Activated CD8-positive, alpha-beta memory T cell treated with anti-CD3 and anti-CD28 coated beads for 4 hours (primary cell): ENCODE measurements at places on chromosomes 6 and 20.

GRCh38 chr20:48638546-48638945, 189.3 kb downstream of the PREX1 start:
- DNase-seq, result no peak

DNA sequence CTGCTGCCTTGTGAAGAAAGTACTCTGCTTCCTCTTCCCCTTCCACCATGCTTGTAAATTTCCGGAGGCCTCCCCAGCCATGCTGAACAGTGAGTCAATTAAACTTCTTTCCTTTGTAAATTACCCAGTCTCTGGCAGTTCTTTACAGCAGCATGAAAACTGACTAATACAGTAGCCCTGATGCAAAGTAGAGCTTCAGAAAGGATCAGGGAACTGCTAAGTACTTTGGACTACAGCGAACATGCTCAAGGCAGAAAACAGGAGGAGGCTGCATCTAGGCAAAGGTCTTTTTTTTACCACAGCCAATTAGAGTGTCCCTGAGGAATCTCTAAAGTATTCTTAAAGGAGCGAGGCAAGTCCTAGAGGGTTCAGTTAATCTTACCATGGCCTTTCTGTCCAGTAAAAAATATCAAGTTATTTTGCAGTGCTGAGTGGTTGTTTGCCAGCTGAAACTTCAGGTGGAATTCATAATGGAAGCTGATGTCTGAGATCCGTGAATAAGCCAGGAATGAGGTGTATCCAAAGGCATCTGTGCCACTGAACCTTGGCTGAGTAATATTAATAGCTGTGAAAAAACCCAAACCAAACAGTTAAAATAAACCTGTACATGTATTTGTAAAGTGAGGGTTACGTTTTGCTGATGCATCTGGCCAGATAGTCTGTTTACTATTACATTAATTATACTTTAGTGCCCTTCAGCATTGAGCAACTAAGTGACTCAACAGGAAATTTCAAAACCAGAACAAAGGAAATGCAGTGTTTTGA, 170.4 kb downstream of the PHF3 start:
- no peak for DNase-seq

- no peak for DNase-seq
These were observed 74.5 kb upstream of the FRMD1 start for GRCh38 chr6:168153553-168153952.

GRCh38 chr20:57133926-57134650, 132.4 kb downstream of the BMP7 start:
- no peak for DNase-seq

- DNase-seq, result no peak
These were observed 26.7 kb downstream of the PKIG start for GRCh38 chr20:44609006-44609515.

DNA sequence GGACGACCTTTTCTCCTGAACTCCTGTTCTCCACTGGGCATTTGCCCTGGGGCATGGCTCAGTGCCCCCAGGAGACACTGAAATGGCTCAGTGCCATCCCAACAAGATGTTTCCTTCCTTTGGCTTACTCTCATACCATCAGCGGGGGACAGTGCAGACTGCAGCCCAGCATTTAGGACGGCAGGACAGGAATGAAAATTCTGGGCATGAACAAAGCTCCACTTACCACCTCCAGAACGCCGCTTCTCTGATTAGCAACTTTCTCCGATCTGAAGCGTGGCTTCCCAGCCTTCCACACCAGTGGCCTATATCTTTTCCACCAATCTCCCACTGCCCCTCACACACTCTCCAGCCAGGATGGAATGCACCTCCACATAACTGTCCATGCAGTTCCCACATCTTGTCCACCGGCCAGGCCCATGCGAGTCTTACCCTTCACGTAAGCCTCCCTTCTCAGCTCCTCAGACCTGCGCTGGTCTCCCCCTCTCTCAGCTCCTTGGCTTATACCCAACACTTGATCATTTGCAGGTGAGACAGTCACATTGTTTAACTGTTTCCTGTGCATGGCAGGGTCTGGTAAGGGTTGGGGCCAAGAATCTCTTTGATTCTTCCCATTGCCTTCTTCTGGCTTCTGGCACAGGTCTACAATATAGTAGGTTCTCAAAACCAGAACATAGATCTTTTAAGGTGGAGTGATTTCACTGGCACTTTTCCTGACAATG, 114.5 kb downstream of the FYN start:
- no peak for DNase-seq

- DNase-seq, result no peak
These were observed 57.2 kb downstream of the KLHL31 start for GRCh38 chr6:53608396-53608795.

- no peak for DNase-seq
These were observed 111.7 kb downstream of the TNFRSF21 start for GRCh38 chr6:47197682-47198640.

- no peak for DNase-seq
These were observed 50.6 kb downstream of the SRC start for GRCh38 chr20:37396416-37397075.
